Renal pelvis (tissue), 12 donors: ENCODE measurements at places on chromosomes 1 and 21. TPM values are rescaled to one million over a fixed set of nuclear protein-coding genes. Genes with fewer than 3 reads are reported as not detected.

Gene SYCP1
- 0.30 TPM for polyA plus RNA-seq

Gene RPF1
- 42.3 TPM for polyA plus RNA-seq

Gene CELA2B
- 0.90 TPM for polyA plus RNA-seq

Gene CLDN8
- polyA plus RNA-seq, result 70.9 TPM

Gene CLDN17
- not detected for polyA plus RNA-seq

Gene AVPR1B
- polyA plus RNA-seq, result 1.6 TPM

Gene FAM163A
- polyA plus RNA-seq, result 1.1 TPM

- no peak for DNase-seq
Measured at GRCh38 chr1:235427447-235427846, 60.2 kb downstream of the TBCE start.

GRCh38 chr1:94332952-94333351 is 85.2 kb upstream of the ABCD3 start:
- DNase-seq, result no peak

GRCh38 chr1:115123116-115123515 is 33.8 kb upstream of the TSPAN2 start:
- no peak for DNase-seq

GRCh38 chr1:181592255-181592859 is 109.0 kb downstream of the CACNA1E start:
- DNase-seq, result no peak

GRCh38 chr1:153277852-153278251 is 18.4 kb downstream of the LORICRIN start:
- no peak for DNase-seq
